ENCODE measurements at places on chromosomes 1 and 21. TPM values are rescaled to one million over a fixed set of nuclear protein-coding genes. Genes with fewer than 3 reads are reported as not detected.

KRTAP6-2 gene
- total RNA-seq = not detected

AZIN2 gene
- 0.79 TPM for total RNA-seq

USH2A gene
- 1.0 TPM for total RNA-seq

LIN28A gene
- not detected for total RNA-seq

- H3K27me3 ChIP-seq = no peaks in the 10 kb centered on the region
- no peaks in the 10 kb centered on the region for H3K4me1 ChIP-seq
- DNase-seq = no peak
- no peak overlapping the region for H3K27ac ChIP-seq
- no peaks in the 10 kb centered on the region for H3K36me3 ChIP-seq
- no peak overlapping the region for H3K4me3 ChIP-seq
Measured at GRCh38 chr1:201093561-201093960, 18.7 kb downstream of the CACNA1S start.

DNA sequence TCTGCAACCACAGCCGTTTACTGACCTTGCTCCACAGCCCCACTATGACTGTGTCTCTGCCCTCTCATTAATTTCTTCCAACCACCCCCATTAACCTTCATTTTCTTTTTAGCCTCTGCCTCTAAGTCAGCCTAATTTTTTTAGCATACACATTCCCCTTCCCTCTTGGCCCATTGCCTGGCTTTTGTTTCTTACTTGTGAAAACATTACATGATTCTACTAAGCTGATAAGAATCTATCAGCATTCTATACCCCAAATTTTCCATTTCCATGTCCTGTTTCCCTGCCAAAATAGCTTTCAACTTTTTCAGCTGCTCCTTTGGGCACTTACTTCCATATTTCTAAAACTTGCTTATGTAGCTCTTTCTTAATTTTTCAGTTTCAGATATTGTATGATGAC, 79.8 kb downstream of the PCP4 start:
- no peak overlapping the region for H3K27ac ChIP-seq
- H3K36me3 ChIP-seq = no peaks in the 10 kb centered on the region
- H3K4me1 ChIP-seq = no peaks in the 10 kb centered on the region
- H3K4me3 ChIP-seq = no peak overlapping the region
- no peak for DNase-seq
- peaks cover 2% of the 10 kb centered on the region for H3K27me3 ChIP-seq

DNA sequence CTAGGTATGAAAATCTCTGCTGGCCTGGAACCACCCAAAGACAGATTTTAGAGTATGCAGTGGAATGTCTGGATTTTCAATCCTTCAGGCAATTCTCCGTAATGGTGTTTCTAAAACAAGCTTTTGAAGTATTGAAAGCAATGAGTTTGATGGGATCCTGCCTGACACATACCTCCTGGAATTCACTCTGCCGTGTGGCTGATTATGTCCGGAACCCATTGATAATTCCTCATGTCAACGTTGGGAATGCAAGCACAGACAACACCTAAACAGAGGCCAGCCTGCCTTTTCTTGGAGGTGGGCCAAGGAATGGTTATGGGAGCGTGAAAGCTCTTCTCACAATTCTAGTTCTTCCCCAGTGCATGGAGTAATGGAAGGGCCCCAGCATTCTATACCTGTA, 168.9 kb upstream of the HMCN1 start:
- DNase-seq = no peak
- no peaks in the 10 kb centered on the region for H3K4me1 ChIP-seq
- H3K27me3 ChIP-seq = no peaks in the 10 kb centered on the region

DNA sequence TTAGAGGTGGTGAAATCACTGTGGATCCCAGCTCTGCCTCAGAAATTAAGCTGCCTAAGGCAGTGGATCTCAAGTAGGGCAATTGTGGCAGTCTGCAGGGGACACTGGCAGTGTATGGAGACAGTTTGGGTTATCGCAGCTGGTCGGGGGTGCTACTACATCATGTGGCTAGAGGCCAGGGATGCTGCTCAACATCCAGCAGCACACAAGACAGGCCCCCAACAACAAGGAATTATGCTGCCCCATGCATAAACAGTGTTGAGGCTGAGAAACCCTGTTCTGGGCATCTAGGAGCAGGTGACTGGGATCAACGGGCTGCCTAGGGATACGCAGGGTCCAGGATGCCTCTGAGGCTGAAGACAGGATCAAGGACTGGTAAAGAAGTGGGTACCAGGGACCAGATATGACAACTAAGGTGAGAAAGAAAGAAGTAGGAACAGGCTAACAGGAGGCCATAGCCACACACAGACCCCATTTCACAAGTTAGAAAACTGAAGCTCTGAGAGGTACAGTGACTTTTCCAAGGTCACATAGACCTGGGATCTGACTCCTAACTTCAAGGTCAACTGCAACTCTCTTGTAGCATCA, 8.7 kb downstream of the BATF3 start:
- no peaks in the 10 kb centered on the region for H3K27me3 ChIP-seq
- H3K36me3 ChIP-seq = no peaks in the 10 kb centered on the region
- no peaks in the 10 kb centered on the region for H3K4me1 ChIP-seq
- no peak overlapping the region for H3K27ac ChIP-seq
- no peak overlapping the region for H3K4me3 ChIP-seq
- DNase-seq = no peak

DNA sequence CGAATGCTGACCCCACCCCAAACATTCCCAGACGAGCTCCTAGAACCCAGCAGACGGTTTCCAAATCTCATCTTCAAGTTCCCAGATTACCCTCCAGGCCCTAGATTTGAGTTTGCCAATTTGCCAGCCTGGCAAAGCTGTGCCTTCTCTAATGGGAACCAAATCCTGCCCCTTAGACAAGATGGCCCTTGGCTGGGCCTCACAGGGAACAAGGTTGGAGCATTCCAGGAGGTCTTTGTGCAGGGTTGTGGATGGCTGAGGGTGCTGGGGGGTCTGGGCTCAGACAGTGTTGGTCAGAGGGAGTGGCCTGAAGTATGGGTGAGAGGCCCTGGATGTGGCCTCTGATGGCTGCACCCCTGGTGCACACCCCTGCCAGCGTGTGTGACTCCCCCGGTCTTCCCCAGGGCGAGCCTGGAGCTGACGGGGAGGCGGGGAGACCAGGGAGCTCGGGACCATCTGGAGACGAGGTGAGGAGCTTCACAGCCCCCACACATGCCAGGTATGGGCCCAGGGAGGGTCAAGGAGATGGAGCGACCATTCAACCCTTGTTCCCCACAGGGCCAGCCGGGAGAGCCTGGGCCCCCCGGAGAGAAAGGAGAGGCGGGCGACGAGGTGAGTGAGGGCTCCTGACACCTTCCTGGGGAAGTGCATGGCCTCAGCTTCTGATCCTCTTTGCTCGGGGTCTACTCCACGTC, 10.2 kb downstream of the COL6A1 start:
- no peak for DNase-seq
- H3K27ac ChIP-seq = no peak overlapping the region
- no peaks in the 10 kb centered on the region for H3K27me3 ChIP-seq

DNA sequence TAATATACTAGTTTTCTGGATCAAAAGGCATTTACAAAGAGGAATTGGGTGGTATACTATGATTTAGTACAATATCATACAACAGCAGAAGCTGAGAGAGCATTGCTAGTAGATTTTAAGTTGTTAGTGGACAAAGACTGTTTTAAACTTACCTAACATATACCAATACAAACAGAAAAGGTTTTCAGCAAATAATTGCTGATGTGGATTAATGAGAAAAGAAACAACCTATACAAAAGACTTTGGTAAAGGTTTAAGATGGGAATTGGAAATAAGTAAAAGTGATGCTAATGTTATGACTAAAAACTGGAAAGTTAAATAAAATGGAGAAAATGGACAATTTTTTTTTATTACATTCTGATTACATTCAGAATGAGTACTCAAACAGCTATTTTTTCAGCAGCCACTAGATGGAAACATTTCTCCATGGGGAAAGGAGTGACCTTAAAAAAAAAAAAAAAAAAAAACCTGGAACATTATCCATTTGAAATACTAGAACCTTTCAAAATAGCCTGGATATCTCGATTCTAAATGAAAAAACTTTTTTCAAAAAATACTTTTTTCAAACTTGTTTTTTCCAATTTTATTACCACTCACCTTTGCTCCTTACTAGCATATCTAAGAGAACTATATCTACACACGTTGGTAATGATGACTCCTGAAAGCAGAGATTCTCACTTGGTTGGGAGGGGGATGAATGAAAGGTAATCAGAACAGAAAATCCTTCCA, 55.4 kb downstream of the EPRS1 start:
- no peaks in the 10 kb centered on the region for H3K27me3 ChIP-seq
- peaks cover 8% of the 10 kb centered on the region for H3K36me3 ChIP-seq
- DNase-seq = no peak

GRCh38 chr1:109704173-109704572, 7.9 kb upstream of the GSTM5 start:
- peaks cover 4% of the 10 kb centered on the region for H3K4me1 ChIP-seq
- no peak overlapping the region for H3K27ac ChIP-seq
- H3K36me3 ChIP-seq = no peaks in the 10 kb centered on the region

DNA sequence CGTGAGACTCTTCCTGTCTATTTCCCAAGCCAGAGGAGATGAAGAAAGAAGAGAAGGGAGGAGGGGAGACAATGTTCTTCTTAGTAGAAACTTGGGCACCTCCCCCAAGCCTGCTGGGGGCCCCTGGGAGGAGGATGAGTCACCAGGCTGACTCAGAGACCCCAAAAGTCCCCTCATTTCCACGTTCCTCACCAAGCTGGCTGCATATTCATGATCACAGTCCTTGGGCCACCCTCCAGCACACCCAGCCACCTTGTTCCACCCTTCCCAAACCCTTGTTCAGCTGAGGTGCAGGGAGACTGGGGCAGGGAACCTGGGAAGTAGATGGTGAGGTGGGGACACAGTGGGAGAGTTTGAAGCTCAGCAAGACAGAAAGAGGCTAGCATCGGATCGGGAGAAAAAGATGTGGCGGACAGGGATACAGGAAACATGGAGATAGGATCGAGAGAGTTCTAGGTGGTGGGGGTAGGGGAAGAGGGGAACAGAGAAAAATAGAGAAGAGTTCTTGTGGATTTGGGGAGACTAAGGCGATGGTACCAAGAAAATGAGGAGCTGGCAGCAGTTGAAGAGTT, 712 bp downstream of the RAB13 start:
- no peak for DNase-seq
- peaks cover 13% of the 10 kb centered on the region for H3K4me1 ChIP-seq

DNA sequence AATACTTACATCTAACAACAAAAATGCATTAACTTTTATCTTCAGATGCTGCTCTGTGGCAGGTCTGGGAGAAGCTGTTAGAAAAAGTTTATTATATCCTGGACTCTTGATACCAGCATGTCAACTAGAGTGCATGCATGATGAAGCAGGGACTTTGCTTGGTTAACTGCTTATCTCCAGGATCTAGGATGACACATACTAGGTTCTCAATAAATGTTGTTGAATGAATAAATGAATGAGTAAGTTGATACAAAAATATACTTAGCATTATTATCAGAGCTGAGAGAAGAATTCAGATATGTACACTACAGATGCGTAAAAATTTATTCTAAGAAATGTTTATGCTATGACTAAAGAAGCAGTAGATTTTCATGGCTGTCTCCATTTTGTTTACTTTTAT, 304.3 kb downstream of the LTN1 start:
- no peaks in the 10 kb centered on the region for H3K4me1 ChIP-seq
- H3K27ac ChIP-seq = no peak overlapping the region

GRCh38 chr21:38263493-38263892, 6.7 kb downstream of the KCNJ15 start:
- H3K4me1 ChIP-seq = peaks cover 3% of the 10 kb centered on the region
- DNase-seq = no peak
- no peaks in the 10 kb centered on the region for H3K27me3 ChIP-seq
- H3K36me3 ChIP-seq = no peaks in the 10 kb centered on the region

DNA sequence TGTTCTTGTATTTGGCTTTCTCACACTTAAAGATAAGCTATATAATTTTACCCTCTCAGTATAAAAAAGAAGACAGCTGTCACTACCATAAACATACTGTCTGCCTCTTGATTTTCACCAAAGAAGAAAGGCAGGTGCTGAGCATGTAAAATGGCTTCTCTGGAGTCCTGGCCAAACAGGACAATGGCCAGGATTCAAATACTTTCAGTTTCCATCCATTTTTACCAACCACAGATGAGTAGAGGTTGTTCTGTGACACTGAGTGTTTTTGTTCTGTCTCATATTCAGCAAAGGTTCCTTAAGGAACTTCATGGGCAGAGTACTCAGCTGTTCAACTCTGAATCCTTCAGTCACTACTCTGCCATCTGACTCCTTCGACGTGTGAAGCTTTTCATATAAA, 29.4 kb upstream of the RAB3GAP2 start:
- no peak for DNase-seq
- no peaks in the 10 kb centered on the region for H3K36me3 ChIP-seq
- H3K4me1 ChIP-seq = no peaks in the 10 kb centered on the region

GRCh38 chr1:154972517-154973343, 1.8 kb upstream of the CKS1B start:
- H3K27me3 ChIP-seq = no peaks in the 10 kb centered on the region
- peak; percentile 59 for DNase-seq
- peak overlapping the region; percentile 71 for H3K4me3 ChIP-seq
- peaks cover 7% of the 10 kb centered on the region for H3K36me3 ChIP-seq
- peaks cover 23% of the 10 kb centered on the region for H3K4me1 ChIP-seq
